ENCODE measurements at places on chromosomes 4 and X.

DNA sequence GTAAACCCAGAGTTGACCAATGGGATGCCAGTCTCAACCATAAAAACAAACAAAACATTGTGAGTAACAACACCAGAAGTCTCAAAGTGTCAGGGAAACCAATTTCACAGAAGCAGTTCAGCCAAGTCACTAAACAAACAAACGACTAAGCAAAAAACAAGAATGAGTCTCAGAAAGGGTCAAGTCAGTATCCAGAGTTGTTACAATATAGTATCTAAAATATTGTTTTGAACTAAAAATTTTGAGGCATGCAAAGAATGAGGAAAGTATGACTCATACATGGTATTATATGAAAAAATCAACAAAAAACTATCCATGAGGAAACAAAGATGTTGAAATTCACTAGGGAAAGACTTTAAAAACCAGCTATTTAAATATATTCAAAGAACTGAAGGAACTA lies 70.6 kb downstream of the AR start:
- no peak for DNase-seq

- DNase-seq = no peak
Observed at GRCh38 chr4:10157478-10158332, 41.1 kb upstream of the WDR1 start.

GRCh38 chr4:76116821-76117220 lies 31.4 kb downstream of the NUP54 start:
- DNase-seq = no peak

DNA sequence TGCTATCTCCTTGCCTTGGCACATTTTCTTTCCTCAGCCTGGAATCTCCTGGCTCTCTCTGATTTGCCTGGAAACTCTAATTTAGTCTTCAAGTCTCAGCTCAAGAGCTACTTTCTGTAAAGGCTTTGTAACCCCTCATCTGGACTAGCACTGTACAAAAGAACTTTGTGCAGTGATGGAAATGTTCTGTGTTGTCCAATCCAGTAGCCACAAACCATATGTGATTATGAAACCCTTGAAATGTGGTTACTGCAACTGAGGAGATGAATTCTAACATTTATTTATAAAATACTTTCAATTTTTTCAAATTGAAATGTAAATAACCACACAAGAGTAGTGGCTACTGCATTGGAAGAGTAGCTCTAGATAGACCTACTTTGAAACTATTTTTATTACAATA lies 66.6 kb upstream of the HS3ST1 start:
- no peak for DNase-seq

DNA sequence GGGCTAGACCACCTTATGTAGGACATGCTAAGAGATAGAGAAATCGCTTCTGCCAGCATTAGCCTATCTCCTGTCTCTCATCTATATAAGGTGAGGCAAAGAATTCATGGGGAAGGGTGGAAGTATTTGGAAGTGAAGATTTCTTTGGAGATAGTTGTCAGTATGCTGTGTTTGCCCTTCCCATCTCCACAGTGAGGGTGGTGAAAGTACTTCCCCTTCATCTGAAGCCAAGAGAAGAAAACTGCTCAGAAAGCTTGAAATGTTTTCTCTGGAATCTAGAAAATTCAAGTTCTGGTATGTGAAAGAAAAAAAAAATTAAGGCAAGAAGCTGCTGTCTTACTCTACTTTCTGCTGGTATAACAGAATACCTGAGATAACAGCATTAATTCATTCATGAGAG lies 12.3 kb upstream of the ADH5 start:
- DNase-seq = no peak

DNA sequence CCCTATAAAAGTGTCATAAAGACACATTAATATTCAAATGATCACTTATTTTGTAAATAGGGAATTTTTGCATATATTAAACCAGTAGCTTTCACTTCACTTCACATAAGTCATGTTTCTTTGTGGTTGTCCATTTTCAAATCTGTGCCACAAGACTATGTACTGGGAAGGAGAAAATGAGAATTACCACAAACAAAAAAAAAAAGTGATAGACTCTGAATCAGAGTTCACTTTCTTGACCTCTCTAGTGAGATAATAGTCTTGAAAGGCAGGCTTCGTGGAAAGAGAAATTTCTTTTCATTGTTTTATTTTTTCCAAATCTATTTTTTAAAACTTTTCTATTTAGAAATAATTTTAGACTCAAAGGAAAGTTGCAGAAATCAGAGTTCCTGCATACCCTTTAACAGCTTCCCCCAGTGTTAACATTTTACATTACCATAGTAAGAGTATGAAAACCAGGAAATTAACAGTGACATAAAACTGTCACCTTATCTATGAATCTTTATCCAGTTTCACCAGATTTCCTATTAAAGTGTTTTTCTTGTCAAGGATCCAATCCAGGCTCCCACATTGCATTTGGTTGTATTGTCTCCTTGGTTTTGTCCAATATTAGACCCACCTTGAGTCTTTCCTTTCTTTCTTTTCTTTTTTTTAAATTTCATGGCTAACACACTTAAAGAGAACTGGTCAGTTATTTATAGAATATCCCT lies 215.4 kb upstream of the PGRMC2 start:
- DNase-seq = no peak

DNA sequence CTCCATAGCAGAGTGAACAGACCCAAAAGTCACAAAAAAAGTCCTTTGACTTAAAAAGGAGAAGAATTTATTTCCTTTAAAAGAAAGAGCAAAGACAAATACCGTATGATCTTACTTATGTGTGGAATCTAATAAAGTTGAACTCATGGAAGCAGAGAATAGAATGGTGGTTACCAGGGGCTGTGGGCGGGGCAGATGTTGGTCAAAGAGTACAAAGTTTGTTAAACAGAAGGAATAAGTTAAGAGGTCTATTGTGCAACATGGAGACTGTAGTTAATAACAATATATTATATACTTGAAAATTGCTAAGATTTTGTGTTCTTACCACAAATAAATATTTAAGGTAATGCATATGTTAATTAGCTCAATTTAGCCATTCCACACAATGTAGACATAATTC lies 173.3 kb upstream of the S100G start:
- DNase-seq = no peak

- DNase-seq = no peak
Observed at GRCh38 chrX:152177497-152178269, 39.3 kb upstream of the MAGEA10 start.

GRCh38 chr4:2057382-2058065 lies 1.6 kb upstream of the NAT8L start:
- DNase-seq = no peak

GRCh38 chr4:103915224-103915869 lies 195.6 kb upstream of the TACR3 start:
- DNase-seq = no peak

DNA sequence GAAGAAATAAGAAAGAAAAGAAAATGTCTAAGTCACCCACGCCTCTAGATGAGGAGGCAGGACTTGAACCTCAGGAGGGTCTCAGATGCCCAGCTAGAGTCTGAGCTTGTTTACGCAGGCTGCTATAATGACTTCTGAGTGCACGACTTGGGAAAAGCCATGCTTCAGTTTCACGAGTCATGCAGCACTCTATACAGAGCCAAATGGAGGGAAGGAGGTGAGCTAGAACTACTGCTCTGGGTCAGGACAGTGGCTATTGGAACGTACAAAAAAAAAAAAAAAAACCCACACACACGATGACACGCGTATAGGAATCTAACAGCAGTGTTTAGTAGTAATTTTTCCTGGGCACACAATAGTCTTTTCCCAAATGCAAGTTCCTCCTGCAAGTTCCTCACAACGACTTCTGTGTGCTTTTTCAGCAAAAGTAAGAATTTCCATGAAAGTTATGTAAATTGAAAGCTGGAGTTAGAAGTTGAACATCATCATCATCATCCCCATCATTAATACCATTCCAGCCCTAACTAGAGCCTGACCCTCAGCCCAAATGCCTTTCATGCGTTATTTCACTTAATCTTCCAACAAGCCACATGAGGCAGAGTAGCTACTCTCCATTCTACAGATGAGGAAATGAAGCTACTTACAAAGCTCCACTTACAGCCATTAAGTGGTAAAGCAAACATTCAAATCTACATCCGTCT lies 36.6 kb downstream of the IRF2 start:
- DNase-seq = no peak

DNA sequence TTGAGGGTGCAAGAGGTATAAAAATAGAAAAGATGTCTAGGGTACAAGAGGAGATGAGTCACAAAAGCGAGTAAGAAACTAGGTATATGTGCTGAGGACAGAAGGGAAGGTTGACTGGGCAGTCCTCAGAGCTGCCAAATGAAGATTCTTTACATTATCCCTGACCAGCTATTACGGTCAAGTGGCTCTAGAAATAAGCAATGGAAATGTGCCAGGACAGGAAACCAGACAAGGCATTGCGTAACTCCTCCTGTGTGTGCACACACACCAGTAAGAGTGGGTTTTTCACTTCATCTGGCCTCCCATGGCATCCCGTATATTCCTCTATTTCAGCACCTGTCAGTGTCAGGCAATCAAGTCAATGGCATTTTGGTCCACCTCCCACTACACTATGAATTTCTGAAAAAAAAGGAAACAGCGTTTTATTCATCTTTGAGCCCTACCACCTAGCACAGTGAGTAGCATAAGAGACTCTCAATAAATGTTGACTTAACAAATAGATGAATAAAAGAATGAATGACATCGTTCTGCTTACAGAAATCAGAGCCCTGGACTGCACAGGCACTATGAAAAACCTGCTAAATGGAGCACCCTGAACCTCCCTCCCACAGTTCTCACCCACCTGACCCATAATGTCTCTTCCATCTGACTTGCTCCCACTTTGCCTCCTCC lies 62.6 kb upstream of the KLF3 start:
- DNase-seq = no peak
